Activated CD8-positive, alpha-beta memory T cell treated with anti-CD3 and anti-CD28 coated beads for 1 hour (primary cell): ENCODE measurements at places on chromosomes 7 and 10.

GRCh38 chr7:111650456-111650999, 88.2 kb upstream of the IMMP2L start:
- DNase-seq: no peak

- DNase-seq: no peak
Observed at GRCh38 chr7:572416-573268, 53.0 kb upstream of the PDGFA start.

DNA sequence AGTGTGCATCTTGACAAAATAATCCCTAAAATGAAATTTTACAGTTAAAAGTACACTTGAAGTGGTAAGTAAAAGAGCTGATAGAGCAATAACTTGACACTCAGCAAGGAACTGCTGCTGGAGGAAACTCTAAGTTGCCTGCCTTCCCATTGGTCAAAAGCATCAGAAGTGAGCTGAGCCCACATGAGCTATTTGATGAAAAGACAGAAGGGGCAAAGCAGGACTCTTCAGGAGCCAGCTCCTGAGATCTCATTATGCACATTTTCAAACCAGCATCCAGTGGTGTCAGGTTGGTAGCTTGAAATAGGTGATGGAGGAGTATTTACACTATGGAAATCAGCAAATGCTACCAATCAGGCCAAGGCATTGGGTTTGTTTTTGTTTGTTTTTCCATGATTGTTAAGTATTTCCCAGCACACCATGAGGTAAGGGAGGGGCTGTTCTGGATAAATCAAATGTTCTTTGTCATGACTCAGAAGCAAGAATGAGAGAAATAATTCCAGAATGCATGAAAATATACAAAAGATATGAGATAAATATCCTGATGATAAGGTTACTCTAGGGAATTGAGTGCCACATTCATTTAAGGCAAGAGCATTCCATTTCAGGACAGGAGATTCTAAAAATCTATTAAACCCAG, 316.6 kb downstream of the SNX13 start:
- DNase-seq: no peak

- DNase-seq: no peak
Observed at GRCh38 chr10:128468462-128468861, 342.2 kb upstream of the MKI67 start.

DNA sequence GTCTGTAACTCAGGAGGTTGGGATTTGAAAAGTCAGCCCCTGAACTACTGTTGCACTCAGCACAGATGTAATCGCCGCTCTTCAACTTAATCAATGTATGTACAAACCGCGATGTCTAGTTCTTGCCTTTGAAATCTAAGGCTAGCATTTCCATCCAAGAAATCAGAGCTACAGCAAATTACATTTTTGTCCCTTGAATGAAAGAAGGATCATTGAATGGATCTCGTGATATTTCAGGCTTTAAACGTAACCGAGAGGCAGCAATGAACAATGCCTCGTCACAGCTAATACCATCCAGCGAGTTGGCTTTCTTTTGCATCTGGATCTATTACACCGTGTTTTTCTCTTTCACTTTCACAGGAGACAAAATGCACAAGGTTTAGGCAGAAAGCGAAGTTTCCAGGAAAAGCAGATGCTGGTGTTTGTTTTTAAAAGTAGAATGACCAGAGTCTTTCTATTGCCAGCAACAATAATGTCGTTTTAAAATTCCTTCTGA, 5.5 kb downstream of the SKIDA1 start:
- no peak for DNase-seq

DNA sequence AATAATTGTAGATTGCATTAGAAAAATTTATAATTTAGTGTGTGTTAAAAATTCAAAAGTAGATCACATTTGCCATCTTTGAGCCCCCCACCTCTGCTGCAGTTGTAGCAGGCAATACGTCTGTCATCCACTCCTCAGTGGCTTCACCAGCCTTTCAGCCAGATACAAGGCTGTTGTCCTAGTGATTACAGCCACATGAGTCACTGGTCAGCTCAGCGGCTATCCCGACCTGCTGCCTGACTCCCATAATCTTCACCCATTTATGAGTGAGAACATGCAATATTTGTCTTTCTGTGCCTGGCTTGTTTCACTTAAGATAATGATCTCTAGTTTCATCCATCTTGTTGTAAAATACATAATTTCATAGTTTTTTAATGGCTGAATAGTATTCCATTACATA, 9.2 kb downstream of the OR2A5 start:
- DNase-seq: no peak

GRCh38 chr7:37494926-37495325, 46.3 kb upstream of the ELMO1 start:
- DNase-seq: no peak

DNA sequence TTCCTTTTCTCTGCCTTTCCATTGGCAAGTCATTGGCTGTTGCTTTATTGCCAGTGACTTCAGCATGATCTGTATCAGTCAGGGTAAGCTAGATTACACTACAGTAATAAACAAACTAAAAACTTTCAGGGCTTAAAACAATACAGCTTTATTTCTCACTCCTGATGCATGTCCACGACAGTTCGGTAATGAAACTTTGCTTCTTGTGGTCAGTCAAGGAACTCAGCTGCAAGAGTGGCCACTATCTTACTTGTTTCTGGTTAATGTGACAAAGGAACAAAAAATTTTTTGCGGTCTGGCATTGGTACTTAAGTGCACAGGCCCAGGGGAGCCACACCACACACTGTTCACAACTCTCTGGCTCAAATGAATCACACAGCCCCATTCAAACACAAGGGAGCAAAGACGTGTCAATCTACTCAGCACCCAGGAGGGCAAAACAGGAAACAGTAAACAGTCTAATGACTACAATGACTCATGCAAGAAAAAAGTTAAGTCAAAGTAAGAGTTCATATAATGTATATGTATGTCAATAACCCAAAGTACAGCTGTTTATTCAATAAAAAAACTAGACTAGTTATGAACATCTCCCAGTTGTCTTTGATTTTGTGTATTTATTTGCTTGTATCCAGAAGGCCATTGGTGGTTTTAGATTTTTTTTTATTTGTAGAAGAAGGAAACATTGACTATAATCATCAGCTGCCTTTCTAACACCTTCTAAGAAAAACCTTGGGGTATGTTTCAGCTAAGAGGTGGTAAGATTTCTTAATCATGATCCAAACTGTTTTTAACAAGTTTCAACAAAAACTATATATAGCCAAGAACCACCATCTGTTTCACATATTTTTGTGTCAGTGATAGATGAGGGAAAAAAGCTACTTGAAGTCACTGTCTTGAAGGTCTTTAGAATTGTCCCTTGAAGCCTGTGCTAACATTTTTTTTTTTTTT, 134.4 kb upstream of the FAM3C start:
- peak; percentile 2 for DNase-seq

DNA sequence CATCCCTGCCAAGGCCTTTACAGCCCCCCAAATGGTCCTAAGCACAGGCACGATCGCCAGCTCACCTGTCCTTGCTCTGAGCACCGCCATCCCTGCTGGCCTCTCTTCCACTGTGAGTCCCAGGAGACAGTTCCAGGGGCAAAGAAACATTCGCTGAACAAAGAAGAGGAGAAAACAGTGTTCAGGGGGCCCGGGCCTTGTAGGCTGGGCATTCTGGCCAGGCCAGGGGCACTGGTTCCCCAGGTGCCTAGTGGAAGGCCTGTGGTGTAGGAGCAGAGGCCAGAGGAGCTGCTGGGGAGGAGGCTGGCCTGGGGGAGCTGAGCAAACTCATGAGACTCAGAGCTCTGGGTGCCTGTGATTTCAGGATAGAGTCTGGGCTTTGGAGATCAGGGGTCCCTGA, 22.6 kb downstream of the AQP1 start:
- no peak for DNase-seq

GRCh38 chr10:133379152-133379800, at the start of gene PAOX:
PAOX (plus strand) TSS chr10:133379262; CDS start chr10:133379317, 55 bp downstream.
- no peak for DNase-seq

- no peak for DNase-seq
Observed at GRCh38 chr10:103600325-103600724, 106.8 kb downstream of the NEURL1 start.

GRCh38 chr7:15490291-15490690, 71.5 kb downstream of the AGMO start:
- no peak for DNase-seq

DNA sequence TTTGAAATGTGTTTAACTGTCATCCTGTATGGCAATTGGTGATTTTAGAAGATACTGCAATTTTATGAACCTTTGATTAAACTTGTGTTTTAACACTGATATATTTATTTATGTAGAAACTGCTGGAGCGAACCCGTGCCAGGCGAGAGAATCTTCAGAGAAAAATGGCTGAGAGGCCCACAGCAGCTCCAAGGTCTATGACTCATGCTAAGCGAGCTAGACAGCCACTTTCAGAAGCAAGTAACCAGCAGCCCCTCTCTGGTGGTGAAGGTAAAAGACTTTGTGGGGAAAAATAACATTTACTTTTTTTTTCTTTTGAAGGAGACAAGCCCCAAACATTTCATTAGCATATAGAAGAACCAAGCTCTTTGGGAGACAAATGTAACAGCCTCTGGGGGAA, 6.5 kb downstream of the ANLN start:
- DNase-seq: no peak

DNA sequence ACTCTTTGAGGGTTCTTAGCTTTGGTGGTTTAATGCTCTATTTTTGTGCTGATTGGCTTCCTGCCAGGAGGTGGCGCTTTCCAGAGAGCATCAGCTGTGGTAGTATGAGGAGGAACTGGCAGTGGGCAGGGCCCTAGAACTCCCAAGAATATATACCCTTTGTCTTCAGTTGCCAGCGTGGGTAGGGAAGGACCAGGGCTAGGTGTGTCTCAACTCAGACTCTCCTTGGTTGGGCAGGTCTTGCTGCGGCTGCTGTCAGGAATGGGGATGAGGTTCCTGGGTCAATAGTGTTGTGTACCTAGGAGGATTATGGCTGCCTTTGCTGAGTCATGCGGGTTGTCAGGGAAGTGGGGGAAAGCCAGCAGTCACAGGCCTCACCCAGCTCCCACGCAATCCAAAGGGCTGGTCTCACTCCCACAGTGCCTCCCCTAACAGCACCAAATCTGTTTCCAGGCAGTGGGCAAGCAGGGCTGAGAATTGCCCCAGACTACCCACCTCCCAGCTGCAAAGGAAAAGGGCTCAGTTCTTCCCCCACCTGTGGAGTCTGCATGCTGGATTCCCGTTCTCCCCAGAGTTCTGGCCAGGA, 191.5 kb downstream of the PHTF2 start:
- no peak for DNase-seq

DNA sequence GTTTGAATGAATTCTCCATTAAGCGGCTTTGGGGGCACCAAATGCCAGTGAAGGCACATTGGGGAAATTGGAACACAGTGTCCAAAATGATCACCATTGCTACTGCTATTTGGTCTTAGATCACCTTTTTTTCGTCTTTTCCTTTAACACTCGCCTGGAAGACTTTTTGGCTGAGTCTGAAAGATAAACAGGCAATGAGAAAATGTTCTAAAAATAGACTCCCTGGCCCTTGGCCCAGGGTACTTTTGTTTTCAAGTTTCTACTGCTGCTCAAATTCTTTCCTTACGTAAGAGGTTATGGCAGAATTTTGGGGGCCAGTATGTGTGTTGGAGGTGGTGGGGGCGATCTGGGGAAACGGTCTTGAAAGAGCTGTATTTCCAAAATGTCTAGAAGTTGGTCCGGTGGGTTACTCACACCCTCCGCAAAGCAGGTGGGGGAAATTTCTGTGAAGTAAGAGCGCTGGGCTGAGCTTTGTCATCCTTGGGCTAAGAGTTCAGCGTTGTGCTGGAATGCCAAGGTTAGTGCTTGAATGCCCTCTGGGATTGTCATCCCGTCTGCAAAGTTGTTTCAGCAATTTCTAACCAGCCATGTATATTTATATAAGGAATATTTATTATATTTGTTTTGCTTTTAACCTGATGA, 1.3 kb upstream of the ITPRIP start:
- DNase-seq: no peak

- no peak for DNase-seq
Observed at GRCh38 chr7:110947408-110947807, 143.5 kb upstream of the LRRN3 start.

DNA sequence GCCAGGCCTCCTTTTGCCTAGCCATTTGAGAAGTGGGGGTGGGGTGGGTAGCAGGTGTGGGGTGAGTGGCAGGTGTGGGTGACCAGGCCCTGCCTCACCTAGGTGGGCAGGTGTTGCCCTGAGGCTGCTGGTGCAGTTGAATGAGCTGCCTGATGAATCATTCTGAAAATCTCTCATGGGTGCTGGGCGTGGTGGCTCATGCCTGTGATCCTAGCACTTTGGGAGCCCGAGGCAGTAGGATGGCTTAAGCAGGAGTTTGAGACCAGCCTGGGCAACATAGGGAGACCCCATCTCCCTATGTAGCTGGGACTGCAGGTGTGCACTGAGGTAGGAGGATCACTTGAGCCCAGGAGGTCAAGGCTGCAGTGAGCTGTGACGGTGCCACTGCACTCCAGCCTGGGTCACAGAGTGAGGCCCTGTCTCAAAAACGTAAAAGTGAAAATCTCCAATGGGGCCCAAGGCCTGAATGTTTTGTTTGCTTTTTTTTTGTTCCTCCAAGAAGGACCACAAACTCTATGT, 17.7 kb downstream of the TSPAN14 start:
- no peak for DNase-seq

DNA sequence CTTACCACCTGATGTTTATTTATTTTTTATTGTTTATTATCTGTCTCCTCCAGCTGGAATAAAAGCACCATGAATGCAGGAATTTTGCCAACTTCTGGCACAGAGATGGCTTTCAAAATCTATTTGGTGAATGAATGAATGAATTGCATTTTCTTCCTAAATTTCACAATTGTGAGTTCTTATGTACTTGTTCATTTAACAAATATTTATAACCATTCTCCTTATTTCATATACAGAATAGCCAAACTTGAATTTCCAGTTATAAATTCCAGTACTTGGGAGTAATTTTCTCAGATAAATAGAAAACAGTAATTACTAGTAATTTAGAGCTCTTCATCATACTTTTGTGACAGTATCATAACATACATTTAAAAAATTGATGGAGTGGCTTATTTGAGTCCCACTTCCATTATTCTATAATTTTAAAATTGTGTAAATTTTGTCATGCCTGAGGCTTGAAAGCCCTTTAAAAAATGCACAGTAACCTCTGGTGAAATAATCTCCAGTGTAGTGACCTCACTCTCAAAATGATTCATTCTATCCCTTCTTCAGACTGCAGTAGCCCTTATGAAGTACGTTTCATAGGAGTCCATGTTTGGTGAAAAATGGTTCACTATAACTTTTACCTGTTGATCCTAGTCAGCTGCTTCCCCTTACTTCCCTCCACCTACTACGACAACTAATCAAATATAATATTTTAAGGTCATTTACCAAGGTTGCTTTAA, 40.0 kb upstream of the SRI start:
- DNase-seq: no peak

DNA sequence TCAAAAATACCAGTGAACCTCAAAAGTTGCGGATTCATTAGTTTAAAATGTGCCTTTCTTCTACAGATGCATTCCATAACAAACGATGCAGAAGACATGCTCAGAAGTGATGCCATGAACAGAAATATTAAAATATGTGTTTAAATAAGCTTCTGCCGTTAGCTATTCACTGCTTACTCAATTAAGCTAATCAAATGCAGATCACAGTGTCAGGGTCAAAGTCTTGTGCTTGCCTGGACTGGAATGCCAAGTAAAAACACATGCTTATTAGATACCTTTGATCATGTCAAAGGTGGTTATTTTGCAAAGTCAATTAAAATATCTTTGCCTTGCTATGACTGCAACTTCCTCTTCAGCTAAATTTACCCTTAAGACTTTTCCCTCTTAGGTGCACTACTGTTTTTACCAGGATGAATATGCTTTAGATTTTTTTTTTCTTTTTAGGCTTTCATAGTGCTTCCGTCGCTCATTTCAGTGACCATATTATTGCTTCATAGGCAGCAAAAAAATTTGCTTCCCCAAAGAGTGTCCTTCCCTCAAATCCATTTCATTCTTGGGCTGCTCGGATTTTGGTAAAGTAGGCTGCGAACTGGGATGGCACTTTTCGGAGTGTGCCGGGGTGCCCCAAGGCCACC, 905 bp downstream of the ASB13 start:
- DNase-seq: no peak
